ENCODE measurements at places on chromosomes 16 and 17.

- DNase-seq = peak; percentile 64
Measured at GRCh38 chr17:72097144-72097543, 23.7 kb upstream of the SOX9 start.

- DNase-seq = no peak
Measured at GRCh38 chr17:79224476-79224875, 149.9 kb downstream of the ENGASE start.

DNA sequence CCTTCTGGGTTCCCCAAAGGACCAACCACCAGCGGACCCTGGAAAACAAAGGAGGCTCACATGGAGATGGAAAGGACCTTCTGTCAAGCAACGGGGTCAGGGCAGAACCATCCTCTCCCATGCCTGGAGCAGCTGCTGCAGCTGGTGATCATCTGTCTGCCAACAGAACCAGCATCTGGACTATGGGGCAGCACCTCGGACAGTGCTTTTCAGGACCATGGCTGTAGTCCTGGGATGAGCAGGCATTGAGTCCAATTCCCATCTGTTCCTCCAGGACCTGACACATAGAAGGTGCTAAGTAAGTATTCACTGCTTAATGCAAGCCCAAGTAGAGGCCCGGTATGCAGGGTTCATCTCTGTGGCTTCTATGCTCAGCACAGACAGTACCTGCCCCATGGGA is 304.7 kb downstream of the XYLT1 start:
- no peak for DNase-seq

- DNase-seq = no peak
Measured at GRCh38 chr17:45186801-45187354, 25.2 kb downstream of the HEXIM2 start.

DNA sequence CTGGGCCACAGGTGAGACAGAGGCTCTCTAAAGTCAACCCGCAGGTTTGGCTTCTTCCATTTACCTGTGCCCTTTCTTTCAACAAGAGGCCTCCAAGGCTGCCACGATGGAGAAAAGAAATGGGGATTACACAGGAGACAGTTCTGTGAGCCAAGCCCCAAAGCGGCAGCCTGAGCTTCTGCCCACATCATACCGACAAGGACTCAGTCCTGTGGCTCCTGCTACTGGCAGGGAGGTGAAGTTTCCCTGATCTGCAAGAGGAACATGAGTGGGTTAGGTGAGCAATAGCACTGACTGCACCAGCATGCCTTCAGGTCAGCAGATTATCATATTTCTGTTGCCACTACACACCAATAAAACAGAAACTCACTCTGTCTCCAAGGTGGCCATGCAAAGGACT is 800.0 kb downstream of the KCNJ18 start:
- DNase-seq = no peak

DNA sequence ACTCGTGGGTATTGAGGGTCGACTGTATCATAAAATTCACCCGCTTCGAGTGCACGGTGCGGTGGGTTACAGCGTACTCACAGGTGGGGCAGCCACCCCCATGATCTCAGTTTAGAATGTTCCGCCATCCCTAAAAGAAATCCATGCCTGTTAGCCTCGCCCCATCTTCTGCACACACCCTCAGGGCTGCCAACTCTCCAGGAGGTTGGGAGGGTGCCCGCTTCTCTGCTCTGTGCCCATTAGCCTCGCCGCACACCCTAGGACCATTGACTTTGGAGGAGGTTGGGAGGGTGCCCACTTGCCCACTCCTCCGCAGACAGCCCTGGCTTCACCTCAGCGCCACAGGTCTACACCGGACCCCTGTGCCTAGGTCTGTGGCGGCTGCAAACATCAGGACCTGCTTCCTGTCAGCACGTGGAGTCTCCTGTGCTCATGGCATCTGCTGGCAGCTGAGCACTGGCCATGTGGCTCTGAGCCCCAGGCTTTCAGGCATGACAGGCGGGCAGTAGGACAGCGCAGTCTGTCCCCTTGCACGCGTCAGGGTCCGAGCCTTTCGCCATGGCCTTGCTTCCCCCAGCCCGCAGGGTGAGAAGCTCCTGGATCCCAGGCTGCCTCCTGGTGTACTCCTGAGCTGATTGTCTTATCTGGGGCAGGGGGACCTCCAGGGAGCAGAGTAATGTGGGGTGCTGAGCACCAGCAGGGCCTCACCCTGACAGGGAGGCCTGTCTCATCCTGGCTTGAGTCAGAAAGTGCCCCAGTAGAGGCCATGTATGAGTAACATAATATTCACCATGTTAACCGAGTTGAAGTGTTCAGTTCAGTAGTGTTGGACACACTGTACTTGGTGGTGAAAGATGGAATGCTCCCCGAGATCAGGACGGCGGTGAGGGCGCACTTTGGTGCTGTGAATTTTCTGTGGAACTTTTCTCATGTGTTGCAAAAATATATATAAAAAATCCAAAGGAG is 21.9 kb downstream of the NME3 start:
- no peak for DNase-seq

DNA sequence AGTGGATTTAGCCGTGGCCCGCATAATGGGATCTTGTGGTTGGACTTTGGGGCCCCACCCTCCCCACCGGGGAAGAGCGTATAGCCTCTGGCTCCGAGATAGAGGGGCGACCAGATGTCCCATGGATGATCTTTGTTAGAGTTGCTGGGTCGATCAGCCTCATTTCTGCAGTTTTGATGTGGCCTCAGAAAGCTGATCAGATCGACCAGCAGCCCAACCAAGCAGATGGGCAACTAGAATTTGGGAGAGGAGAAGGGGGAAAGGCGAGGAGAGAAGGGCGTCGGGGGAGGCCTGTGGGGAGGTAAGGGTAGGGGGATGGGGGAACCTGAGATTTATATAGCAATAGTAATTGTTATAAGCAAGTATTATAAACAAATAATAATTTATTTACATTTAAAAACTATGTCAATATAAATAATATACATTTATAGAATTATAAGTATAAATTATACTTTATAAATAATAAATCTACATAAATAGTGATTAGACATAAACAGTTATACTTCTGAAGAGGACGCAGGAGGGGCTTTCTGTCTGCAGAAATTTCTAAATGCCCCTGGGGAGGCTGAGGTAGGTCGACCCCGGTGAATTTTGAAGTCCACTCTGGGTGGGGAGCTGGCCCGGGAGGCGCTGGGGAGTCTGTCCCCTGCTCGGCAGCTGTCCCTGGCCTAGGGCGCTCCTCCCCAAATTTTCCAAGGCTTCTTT is 136.3 kb downstream of the KCNJ12 start:
- DNase-seq = no peak

DNA sequence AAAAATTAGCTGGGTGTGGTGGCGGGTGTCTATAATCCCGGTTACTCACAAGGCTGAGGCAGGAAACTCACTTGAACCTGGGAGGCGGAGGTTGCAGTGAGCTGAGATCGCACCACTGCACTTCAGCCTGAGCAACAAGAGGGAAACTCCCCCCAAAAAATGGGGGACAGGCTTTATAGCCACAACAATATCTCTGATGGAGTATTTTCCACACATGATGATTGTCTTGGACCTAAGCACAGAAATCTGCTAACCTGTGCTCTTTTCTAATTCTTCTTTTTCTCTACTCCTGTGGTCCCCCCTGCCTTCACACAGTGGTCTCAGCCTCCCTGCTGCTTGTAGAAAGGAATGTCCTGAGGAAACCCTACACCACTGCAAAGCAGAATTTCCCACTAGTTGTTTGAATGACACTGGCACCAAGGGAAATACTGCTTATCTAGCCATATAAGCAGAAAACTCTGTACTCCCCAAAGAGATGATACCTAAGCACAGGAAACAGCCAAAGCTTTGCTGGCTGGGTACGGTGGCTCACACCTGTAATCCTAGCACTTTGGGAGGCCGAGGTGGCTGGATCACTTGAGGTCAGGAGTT is 117.6 kb downstream of the USP31 start:
- DNase-seq = no peak

DNA sequence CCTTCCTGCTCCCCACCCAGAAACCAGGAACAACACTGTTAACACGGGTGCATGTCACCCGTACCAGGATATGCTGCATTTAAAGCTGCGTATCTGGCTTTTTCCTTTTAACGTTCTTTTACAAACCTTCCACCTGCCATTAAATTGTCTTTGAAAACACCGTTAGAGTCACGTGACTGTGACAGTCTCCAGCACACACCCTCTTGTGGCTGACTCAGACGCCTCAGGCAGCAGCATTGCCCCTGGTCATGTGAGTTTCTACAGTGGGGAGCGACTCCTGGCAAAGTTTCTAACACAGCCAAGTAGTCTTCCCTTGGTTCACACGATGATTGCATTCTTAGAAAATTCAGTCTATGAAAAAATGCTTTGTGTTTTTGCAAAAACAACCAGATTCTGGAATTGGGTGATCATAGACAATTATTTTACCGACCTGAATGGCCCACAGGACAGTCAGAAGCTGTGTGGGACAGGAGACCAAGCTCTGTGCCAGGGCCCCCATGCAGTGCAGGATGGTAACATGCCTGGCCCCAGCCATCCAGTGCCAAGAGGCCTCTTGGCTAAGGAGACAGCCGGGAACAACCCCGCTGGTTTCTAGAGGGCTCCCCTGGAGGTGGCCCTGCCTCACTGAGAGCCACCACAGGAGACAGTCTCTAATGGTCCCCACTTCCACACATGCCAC is 199.1 kb downstream of the KATNIP start:
- peak; percentile 85 for DNase-seq

- DNase-seq = no peak
Measured at GRCh38 chr16:12344577-12345343, 368.2 kb downstream of the SNX29 start.

DNA sequence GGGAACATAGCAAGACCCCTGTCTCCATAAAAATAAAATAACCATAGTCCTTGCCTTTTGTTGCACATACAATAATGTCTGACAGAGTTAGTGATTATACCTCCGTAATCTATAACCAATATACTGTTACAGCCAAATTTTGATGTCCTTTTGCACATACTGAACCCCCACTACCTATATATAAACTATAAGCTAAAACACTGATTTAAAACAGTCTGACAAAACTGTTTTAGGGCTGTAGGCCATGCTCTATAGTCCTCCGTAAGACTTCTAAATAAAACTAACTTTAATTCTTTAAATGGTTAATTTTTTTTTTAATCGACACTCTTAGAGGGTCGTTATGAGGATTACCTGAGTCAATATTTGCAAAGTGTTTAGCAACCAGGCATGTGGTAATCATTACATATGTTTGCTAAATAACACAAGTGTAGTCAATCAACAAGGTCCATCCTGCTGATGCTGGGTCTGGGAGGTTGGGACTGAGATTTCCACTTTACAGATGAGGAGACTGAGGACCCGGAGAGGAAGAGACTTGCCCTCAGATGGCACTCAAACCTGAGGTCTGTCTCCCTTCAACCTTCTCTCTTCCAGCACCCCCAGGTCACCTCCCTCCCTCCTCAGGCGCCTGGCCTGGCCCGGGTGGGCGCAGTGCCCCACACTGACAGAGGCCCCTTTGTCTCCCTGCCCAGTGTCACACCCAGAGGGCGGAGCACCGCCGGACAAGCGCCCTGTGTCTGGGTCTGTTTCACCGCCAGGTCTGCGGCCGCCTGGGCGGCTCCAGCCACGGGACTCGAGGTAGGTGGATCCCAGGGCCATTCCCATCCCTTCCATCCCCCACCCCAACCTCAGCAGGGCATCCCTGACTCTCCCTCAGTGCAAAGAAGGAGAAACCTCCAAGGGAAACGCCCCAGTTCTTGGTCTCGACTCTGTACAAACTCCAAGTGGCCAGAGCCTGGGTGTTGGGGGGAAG is 10.3 kb downstream of the ZNF385C start:
- DNase-seq = no peak

DNA sequence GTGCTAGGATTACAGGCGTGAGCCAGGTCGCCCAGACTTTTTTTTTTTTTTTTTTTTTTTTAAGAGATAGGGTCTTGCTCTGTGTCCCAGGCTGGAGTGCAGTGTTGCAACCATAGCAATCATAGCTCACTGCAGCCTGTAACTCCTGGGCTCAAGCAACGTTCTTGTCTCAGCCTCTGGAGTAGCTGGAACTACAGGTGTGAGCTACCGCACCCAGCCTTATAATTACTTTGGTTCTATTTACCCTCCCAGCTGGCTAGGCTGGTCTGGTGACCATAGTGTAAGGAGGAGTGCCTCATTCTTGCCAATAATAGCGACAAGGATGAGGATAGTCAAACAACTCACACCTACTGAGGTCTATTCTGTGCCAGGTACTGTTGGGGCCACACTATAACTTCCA is 39.6 kb upstream of the USP7 start:
- DNase-seq = no peak

DNA sequence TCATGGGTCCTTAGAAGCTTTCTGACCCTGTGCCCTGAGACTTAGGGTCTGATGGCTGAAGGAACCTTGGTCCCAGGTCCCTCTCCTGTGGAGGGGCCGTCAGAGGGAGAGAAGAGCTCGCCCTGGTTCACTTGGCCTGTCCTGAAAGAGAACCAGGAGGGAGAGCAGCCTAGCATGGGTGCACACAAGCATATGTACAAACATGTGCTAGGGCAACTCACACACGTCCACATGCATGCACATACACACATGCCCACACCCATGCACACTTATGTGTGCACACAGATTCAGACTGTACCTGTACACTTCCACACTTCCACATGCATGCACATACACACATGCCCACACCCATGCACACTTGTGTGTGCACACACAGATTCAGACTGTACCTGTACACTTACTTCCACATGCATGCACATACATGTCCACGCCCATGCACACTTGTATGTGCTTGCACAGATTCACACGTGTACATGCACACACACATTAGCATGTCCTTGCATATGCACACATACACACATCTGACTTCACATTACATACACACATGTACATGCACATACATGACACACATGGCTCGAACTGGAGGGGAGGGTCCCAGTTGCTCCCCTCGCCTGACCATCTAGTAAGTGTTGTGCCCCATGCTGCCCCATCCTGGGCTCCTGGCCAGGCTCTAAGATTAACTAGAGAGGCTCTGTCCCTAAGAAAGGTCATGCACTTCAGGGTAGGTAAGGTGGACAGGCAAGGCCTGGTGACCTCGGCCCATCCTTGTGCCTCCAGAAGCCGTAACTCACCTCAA is 122.0 kb downstream of the METRNL start:
- no peak for DNase-seq

- peak; percentile 95 for DNase-seq
Measured at GRCh38 chr17:3754458-3755334, 31.0 kb downstream of the HASPIN start.
